ENCODE measurements at places on chromosomes 5 and 9.
A peak's percentile ranks its signal among the peaks of the same experiment; 100 is the strongest.

DNA sequence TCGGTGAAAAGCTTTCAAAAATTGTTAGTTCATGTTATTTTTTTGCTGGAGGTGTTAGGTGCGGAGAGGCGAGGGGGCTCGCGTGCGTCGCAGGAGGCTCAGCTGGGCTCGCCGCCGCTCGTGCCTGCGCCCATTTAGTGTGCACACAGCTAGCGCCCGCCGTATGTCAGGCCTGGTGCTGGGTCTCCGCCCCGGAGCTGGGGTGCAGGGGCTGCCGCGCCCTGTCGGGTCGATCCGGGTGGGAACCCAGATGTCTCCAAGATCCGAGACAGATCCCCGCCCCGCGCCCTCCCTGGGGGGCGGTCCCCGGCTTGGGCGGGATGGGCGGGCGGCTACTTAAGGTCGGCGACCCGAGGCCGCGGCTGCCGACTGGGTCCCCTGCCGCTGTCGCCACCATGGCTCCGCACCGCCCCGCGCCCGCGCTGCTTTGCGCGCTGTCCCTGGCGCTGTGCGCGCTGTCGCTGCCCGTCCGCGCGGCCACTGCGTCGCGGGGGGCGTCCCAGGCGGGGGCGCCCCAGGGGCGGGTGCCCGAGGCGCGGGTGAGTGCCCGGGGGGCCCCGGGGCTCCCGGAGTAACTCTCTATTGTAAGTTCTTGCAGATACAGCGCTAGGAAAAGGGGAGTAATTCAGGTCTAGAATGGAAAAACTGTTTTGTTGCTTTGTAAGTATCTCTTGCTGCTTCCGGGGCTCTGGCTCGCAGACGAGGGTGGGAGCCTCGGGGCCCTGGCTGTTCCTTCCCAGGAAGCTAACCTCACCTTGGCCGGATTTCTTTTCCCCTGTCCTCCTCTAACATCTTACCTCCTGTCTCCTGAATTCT is 31.7 kb downstream of the GSN start:
- DNase-seq = no peak

GRCh38 chr5:73160239-73160671 is 12.7 kb upstream of the TMEM174 start:
- peak; percentile 43 for DNase-seq

DNA sequence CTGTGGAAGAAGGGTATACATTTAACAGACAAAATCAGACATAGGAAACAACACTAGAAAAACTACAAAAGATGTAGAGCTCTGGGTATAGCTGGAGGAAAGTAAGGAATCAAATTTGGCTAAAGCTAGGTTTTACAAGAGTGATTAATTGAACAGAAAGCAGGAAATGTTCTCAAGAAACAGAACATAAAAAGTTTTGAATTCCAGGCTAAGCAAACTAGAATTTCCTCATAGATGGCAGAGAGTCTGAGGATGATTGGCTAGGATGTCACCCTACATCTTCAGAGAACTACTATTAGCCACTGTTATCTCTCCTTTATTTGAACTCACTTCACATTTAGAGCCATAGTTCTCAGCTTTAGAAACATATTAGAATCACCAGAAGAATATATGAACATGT is 502.1 kb upstream of the PAPPA start:
- DNase-seq = no peak

DNA sequence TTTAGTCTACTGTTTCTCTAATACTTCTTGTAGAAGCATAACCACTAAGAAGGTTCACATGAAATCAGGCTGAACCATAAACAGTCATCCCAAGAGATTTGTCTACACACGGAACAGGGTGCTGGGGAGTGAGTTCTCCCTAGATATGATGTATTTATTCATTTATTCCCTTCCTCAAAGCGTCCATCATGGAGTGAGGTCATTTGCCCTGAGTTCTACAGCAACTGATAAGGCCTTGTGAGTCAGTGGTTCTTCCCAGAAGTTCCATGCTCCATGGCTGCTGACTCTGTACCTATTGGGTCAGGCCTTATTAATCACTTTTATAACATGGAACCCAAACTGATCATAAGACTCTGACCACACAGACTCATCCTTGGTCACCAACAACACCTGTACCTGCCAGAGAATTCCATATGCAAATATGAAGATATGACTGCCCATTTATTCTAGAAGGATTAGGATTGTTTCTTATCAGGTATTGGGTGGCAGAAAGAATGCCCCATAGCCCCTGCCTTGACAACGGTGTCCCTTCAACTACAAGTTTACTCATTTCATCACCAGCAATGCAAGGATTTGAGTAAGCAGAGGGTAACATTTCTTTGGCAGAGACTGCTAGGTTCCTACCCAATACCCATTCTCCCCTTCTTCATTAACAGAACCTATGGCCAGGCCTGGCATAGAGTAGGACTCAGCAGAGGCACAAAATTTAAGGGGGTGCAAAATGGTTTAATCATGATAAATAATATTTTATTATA is 118.1 kb downstream of the LHFPL2 start:
- no peak for DNase-seq

DNA sequence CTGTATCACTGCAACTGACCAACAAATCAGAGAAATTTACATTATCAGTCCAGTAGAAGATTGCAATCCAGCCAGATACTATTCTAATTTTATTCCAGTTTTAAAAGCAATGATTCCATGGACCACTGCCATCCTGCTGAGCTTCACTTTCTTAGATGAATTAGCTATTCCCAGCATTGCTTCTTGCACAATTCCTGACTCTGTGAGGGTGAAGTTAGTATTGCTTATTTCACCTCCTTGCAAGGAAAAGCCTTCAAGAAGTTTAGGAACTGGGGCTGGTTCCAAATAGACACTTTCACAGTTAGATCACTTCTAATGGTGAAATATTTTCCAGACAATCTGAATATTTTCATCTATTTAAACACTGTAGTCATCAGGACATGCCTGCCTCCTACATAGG is 338.6 kb upstream of the TNC start:
- DNase-seq = no peak

GRCh38 chr9:35696520-35697215 is 6.9 kb upstream of the TPM2 start:
- peak; percentile 26 for DNase-seq

DNA sequence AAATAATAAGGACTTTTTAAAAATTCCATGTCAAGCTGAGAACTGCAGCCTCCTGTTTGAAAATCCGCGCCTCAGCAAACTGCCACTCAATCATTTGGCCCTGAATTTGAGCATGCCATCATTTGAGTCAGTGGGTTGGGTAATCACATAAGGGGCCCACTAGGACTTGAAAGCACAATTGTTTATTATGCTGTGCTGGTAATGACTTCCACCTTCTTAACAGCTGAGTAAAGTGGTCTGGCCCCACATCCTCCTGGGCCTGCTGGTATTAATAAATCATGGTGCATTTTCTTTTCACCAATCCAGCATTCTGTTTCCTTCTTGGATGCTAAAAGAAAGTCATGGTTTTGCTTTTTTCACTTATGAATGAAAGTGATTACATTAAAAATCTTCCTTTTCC is 103.0 kb upstream of the CTSL start:
- DNase-seq = no peak

- no peak for DNase-seq
Observed at GRCh38 chr5:91586232-91586631, 203.1 kb upstream of the ARRDC3 start.

- DNase-seq = no peak
Observed at GRCh38 chr9:112032009-112032408, 135.4 kb downstream of the UGCG start.

DNA sequence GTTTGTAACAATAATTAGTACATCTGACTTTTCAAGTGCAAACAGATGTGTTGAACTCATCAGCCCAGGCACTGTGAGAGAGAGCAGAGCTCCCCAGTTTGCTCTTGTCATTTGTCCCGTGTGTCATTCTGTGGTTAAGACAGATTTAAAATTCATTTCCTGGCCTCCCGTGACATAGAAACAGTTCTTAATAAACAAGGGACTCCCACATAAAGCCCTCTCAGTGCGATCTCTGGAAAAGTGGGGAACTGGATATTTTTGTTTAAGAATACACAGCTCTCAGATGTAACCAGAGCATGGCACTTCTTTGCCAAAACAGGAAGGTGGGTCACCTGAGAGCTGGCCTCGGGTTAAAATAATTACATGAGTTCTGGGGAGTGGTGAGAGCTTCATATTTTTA is 58.6 kb downstream of the PRKACG start:
- DNase-seq = no peak

DNA sequence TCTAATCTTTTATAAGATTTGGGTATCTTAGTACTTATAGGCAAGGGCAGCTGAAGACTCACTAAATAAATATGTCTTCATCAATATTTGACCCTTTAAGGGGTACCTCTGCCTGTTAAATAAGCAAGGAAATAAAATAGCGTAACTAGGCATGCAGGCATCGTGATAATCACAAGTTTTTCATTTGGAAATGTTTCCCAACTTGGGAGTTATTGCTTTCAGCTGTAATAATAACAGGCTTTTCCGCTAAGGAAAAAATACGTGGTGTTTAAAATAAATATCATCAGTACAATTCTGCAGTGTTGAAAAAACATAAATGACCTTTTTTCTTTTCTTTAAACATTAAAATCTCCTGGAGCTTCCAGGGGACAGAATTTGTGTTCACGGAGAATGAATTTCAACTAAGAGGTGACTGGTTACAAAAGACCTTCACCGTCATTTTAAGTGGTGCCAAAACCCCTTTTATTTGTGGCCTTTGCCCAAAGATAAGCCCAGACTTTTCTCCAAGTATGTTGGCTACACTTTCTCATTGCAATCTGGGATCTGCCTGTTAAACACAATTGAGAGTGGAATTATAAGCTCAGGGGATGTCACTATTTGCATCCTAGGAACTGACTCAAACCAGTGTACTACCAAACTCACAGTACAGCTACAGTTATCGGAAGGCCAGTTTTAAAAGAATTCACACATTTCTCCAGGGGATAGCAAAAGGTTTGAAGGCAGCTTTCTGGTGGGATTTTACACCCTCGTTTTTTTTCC is 218.6 kb downstream of the FBXL7 start:
- no peak for DNase-seq

DNA sequence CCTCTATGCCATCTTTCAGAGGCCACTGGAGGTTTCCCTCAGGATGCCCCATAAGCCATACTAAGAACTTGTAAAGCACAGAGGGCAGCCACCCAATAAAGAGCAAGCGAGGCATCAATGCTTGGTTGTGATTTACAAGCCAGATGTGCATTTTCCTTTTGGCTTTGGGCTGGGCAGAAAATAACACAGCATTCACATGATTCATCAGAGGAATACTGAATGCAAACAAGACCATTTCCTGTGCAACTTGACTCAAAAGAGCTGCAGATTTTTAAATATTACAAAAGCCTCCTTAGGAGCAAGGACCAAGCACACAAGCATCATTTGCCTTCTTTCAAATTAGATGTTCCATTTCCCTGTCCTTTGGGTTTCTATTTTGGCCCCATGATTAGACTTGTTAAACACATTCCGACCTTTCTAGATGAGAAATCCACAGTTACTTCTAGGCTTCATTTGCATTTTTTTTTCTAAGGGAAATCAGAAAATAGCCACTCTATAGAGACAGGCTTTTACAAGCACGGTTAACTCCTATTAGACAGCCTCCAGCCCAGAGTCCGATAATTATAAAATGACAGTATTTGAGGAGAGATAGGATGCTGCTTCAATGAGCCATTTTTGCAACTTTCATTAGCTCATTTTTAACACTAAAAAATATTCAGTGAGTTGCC is 207.8 kb downstream of the SEMA5A start:
- no peak for DNase-seq

DNA sequence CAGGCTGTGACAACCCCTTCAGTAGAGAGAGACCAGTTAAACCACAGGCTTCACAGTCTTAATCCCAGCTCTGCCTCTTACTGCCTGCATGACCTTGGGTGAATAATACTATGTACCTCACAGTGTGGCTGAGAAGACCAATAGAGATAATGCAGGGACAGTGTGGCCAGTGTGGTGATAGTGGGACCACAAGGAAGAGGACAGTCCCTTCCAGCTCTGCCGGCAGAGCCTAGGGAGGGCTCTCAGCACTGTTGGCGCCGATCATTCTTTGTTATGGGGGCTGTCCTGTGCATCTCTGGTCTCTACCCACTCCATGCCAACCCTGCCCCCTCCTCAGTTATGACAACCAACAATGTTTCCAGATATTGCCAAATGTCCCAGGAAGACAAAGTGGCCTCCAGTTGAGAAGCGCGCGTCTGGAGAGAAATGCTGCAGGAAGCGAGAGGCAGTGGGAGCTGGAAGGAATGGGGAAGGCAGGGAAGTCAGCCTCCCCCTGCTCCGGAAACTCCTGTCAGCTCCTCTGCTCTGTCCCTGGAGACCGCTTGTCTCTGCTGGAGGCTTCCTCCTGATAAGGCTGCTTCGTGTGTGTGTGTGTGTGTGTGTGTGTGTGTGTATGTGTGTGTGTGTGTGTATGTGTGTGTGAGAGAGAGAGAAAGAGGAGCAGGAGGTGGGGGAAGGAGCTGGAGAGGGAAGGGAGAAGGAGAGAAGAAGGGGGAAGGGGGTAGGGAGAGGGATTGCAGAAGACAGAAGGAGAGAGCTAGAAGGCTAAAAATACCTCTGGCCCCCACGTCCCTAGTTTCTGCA is 31.8 kb upstream of the FABP6 start:
- no peak for DNase-seq

DNA sequence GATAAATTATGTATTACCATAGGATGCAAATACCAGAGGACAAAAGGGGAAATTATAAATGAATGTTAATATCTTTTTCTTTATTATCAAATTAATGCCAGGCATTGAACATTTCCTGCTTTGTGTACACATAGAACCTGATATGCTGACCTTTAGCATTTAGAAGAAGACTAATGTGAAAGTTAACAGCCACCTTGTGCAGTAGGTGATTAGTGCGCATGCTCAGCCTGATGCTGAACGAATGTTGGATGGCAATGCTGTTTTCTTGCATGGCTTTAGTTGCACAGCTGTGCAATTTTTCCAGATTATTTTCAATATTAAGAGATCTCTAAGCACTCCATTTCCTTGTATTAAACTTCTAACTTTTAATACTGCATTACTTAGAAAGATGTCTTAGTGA is 45.5 kb downstream of the CCNH start:
- no peak for DNase-seq

- DNase-seq = no peak
Observed at GRCh38 chr5:124289130-124289529, 457.3 kb downstream of the ZNF608 start.

DNA sequence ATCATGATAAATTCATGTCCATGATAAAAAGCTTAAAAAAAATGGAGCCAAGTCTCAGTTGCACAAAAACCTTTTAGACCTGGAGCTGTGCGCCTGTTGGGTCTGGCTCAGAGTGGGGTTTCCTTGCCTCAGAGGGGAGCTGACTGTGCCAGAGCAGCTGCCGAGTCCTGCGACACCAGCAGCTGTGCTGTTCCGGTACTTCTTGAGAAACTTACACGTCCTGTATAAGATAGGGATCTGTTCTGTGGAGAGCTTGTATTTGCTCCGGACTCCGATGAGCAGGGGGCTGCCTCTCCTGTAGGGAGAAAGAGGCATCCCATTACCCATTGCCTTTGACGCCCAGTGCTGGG is 28.6 kb downstream of the GFPT2 start:
- no peak for DNase-seq
